ENCODE measurements at places on chromosomes 16 and 17.

DNA sequence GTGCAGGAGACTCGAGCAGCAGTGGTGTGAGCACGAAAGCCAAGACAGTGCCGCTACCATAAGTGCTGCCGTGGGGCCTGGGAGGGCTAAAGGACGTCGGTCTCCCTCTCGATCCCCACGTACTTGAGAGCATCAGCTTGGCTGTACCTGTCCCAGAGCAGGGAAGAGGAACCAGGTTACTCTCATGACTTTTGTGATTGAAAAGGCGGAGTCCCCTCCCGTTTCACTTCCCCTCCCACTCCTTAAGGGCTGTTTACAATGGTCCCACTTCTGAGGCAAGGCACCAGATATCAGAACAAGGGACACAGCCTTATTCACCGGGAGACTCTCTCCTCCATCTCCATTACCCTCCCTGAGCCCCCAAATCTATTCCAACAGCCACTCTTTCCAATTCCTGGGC is 20.1 kb downstream of the CNTNAP1 start:
- no peak for DNase-seq

DNA sequence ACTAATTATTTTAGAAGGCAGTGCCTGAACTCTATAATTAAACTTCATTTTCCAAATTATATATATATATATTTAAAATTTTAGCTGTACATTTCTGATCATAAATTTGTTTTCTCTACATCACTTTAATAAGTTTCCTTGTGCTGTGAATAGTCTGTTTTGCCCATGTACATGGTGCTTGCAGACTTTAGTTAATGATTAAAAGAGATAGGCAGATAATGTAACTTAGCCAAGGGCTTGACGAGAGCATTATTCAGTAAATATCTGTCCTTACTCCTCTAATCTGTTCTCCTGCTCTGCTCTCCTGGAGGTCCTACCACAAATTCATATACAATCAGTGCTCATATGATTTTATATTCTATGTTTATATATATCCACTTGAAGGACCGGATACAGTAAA is 595.2 kb upstream of the KIF2B start:
- DNase-seq = no peak

GRCh38 chr17:62823111-62823893 is 15.2 kb upstream of the MARCHF10 start:
- no peak for DNase-seq

- DNase-seq = no peak
Measured at GRCh38 chr17:29929006-29929532, 959 bp downstream of the SSH2 start.

DNA sequence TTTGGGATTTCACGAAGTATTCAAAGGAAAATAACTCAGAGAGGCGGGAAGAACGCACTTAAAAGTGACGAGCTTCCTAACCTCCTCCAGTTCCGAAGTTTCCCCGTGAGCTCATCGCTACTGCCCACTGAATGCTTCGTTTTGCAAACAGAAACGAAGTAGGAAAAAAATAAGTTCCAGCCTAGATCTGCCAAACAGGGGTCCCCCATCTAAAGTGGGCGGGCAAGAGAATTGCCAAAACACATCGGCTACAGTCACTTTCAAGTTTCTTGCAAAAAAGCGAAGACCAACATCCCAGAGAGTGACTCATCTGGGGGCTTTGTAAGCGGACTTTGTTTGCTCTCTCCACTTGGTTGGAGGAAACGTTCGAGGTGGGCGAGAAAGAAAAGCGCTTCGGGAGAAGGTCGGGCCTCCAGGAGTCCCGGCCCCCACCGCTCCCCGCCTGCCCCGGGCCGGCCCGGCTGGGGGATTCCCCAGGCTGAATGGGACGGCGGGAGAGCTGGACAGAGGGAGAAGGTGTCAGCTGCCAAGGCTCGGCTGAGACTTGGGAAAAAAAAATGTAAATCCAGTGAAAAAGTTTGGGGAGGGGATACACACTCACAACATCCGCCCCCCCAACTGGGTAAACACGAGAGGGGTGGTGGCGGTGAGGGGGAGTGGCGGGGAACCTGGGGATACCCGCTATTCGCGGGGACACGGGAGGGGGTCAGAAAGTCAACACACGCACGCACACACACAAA is 1.0 kb downstream of the VEZF1 start:
- DNase-seq = no peak

- DNase-seq = no peak
Measured at GRCh38 chr16:67606632-67607031, 38.3 kb upstream of the CARMIL2 start.

DNA sequence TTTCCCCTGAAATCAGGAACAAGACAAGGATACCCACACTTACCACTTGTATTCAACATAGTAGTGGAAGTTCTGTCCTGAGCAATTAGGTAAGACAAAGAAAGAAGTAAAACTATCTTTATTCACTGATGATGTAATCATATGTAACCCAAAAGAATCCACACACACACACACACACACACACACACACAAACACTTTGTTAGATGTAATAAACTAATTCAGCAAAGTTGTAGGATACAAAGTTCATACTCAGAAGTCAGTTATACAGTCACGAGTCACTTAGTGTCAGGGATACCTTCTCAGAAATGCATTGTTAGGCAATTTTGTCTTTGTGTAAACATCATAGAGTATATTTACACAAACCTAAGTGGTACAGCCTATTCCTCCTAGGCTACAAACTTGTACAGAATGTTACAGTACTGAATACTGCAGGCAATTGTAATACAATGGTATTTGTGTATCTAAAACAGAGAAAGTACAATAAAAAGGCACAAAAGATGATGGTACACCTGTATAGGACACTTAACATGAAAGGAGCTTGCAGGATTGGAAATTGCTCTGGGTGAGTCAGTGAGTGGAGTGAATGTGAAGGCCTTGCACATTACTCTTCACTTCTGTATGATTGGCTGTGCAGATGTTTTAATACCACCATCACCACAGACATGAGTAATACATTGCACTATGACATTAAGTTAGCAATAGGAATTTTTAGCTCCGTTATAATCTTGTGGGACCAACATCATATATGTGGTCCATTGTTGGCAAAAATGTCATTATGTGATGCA is 370.1 kb downstream of the ZFHX3 start:
- no peak for DNase-seq

GRCh38 chr17:44004077-44004760 is at the start of gene NAGS:
NAGS (plus strand) TSS chr17:44004622; CDS start chr17:44004664, 42 bp downstream.
- DNase-seq = no peak

- DNase-seq = no peak
Measured at GRCh38 chr16:84864326-84864955, 44.7 kb downstream of the CRISPLD2 start.

DNA sequence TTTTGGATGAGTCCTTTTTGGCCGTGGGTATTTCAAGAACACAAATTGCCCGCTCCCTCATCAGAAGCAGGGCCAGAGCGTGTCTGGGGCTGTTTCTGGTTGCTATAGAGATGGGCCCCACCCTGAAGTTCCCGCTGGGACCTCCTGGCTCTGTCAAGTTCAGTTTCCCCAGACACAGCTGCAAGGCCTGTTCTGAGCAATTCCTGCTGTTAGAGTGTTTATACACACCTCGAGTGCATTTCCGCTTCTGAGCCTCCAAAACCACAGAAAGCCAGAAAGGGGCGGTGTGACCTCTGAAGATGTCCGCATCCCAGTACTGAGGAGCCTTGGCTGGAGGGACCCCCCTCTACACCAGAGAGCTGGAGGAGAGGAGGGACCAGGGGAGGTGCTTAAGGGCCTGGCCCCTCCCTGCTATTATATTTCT is 9.3 kb upstream of the WBP2 start:
- DNase-seq = no peak

- DNase-seq = no peak
Measured at GRCh38 chr17:82679586-82680465, 18.7 kb downstream of the RAB40B start.

DNA sequence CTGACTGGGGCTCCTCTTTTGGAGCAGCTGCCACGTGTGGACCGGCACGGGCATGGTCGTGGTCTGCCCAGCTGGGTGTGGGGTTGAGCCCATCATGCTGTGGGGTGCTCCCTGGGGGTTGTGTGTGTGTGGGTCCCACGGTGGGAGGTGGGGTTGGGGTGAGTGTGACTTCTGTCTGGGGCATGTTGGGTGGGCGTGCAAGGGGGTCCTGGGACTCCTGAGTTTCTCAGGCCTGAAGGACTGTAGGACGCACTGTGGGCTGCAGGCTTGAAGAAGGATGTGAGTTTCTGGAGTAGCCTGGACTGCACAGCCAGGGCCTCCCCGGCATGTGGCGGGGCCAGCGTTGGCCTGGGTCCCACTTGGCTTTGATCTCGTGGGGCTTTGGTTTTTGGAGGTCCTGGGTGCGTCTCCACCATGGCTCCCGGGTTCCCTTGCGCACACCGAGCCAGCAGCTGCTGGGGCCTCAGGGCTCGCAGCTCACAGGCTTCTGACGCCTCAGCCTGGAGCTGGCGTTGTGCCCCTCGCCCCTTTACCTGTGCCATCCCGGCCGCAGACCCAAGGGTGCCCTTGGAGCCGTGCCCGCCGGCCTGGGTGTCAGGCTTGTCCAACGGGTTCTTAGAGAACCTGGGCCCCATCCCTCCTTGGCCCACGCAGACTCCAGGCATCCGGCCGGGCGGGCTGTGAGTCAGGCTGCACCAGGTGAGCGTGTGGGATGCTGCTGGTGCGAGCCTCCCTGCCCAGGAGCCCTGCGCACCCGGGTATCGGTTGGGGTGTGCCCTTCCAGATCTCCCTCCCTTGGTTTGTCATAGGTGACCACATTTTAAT is 34.4 kb upstream of the ZNF750 start:
- DNase-seq = no peak

- DNase-seq = no peak
Measured at GRCh38 chr17:61066062-61066461, 333.6 kb upstream of the TBX2 start.

- DNase-seq = no peak
Measured at GRCh38 chr16:30355954-30356308, 823 bp upstream of the CD2BP2 start.

DNA sequence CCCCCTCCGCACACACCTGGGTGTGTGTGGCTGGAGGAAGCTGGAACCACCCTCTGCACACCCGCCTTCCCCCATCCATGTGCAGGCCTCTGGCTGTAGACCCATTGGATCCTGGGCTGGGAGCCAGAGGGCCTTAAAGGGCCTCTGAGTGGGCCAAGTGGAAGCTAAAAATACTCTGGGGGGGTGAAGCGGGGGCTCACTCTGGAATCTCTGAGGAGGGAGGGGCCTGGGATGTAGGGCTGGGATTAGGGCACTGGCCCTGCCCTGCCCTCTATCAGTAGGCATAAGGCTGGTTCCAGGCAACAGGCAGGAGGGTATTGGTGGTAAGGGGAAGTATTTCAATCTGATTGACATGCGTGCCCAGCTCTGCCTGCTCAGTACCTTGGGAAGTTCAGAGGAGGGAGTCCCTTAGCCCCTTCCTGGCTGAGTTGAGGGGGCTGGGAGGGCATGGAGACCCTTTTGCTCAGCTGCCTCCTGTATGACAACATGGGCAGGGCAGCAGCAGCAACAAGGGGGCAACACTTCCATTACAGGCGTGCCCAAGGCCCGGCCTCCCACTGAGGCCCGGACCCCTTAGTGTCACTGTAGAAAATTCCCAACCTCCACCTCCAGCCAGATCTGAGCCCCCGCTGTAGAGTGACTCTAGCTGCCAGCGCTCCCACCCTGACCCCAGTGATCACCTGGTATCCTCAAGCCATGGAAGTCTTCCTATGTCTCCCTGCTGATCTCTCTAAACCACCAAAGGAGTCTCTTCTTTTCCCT is 5.2 kb downstream of the ITGA3 start:
- DNase-seq = no peak

- DNase-seq = no peak
Measured at GRCh38 chr16:6732166-6732565, 600.5 kb upstream of the RBFOX1 start.

DNA sequence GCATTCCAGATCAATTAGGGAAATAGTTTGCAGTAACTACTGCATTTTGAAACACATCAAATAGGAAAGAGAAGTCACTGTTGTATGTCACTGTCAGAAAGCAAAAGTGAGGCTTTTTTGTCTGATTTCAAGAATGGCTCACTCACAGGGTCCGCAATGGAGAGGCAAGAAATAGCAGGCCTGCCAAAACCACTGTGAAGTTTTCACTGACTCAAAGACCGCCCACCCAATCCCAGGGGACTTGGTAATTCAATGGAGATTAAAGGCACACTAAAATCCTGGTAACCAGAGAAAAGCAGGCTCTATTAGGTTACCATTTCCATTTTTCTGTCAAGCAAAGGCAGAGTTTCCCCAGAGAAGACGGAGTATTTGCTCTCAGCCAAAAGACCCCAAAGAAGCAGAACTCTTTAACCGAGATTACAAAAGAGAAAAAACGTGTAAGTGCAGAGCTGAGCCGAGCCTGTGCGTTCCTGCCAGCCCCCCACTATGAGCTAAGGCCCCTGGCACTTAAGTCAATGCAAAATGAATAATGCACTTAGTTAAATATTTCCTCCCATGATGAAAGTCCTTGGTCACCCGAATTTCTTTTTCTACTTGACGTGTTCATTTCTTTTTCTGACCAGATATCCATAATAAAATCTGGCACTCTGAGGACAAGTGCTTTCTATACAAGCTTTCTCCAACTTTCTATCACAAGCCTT is 57.0 kb downstream of the FOXL1 start:
- no peak for DNase-seq

DNA sequence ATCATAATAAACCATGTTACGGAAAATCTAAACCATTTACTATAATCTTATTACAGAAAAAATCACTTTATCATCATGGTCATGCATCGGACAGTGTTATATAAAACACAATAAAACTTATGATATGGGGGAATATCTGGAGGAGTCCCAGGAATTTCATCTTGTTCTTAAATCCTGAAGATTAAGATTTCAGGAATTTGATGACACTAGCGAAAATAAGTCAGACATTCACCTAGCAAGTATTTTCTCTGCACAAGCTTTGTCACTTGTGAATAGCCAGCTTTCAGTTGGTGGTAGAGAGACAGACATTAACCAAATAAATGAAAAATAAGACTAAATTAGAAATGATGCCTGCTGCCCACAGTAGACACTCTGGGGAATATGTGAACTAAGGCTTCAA is 410.0 kb downstream of the RBFOX1 start:
- DNase-seq = no peak

GRCh38 chr17:40931311-40931710 is 6.1 kb downstream of the KRT23 start:
- no peak for DNase-seq

Data from mesenteric fat pad (tissue), 1 donor.